ENCODE measurements at places on chromosomes 2 and 18.

- H3K4me3 ChIP-seq = no peak overlapping the region
- H3K36me3 ChIP-seq = no peaks in the 10 kb centered on the region
- no peak for DNase-seq
- no peaks in the 10 kb centered on the region for H3K27me3 ChIP-seq
These were observed 254.4 kb downstream of the KCNE4 start for GRCh38 chr2:223306371-223306770.

DNA sequence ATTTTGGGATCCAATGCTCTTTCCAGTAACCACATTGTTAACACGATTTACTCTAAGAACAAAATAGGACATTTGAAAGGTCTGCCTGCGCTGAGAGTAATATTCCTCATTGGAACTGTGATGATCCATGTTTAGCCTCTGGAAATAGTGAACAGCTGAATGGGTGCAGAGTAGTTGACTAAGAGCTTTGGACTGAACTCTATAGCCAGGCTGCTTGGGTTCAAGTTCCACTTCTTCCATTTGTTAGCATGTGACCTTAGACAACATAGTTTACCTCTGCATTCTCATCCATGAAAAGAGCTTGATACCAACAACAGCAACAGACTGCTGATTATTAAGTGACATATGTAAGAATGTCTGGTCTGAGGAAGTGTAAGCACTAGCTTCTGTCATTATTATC lies 128.3 kb upstream of the MMADHC start:
- H3K36me3 ChIP-seq = no peaks in the 10 kb centered on the region
- H3K27ac ChIP-seq = no peak overlapping the region
- no peak overlapping the region for H3K4me3 ChIP-seq
- no peaks in the 10 kb centered on the region for H3K4me1 ChIP-seq
- no peaks in the 10 kb centered on the region for H3K27me3 ChIP-seq

DNA sequence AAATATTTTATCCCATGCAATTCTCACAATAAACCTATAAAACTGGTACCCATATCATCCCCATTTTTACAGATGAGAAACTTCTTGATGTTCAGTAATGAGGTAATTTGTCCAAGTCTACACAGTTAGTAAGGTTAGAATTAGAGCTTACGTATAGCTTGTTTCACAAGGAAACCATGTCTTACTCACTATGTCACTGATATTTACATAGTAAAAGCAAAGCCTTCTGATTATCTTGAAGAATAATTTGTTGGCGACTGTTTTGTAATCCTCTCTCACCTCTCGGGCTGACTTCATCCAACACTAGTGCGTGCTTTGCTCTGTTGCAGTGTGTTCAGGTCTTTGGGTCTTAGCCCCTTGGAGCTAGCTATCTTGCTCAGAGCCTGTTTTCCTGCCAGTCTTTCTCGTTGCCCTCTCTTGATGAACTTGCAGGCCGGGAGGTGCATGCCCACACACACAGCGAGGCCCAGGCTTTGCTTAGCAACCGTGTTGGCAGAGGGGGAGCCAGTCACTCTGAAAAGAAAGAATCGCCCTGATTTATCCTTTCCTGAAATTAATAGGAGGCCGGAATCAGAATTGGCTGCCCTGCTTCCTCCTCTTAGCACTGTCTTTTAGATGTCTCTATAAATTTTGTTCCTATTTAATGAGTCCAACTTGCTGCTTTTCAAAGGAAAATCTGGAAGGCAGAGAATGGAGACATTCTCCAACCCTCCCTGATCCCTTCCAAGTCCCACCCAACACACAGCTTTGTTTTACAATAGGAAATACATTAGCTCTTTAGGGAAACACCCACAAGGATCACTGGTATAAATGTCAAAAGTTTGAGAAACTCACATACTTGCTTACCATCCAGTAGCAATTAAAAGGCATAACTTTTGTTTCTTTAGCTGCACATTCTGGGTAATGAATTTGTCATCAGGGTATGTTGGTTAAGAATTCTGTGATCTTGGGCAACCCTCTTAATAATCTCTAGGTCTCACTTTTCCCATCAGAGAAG lies 97.6 kb upstream of the SEC11C start:
- H3K36me3 ChIP-seq = no peaks in the 10 kb centered on the region
- peaks cover 23% of the 10 kb centered on the region for H3K4me1 ChIP-seq
- H3K27me3 ChIP-seq = no peaks in the 10 kb centered on the region
- peak overlapping the region; percentile 6 for H3K27ac ChIP-seq
- H3K4me3 ChIP-seq = no peak overlapping the region

DNA sequence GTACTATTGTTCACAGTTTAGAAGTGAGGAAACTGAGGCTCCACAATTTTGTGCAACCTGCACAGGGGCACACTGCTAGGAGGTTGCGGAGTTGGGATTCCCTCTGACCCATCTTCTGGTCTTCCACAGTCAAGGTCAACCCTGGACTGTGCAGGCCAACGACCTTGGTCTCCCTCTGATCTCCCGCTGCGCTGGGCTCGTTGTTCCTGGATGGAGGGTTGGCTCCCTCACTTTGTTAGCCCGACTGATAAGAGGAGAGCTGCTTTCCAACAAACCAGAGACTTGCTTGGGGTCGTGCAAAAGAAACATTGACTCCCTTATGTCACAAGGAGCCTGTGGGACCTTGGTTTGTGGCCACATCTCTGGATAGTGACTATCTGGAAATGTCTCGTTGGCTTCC lies 187.6 kb downstream of the MYCN start:
- H3K36me3 ChIP-seq = no peaks in the 10 kb centered on the region
- H3K27me3 ChIP-seq = no peaks in the 10 kb centered on the region
- peak; percentile 34 for DNase-seq
- no peaks in the 10 kb centered on the region for H3K4me1 ChIP-seq
- no peak overlapping the region for H3K27ac ChIP-seq
- no peak overlapping the region for H3K4me3 ChIP-seq

DNA sequence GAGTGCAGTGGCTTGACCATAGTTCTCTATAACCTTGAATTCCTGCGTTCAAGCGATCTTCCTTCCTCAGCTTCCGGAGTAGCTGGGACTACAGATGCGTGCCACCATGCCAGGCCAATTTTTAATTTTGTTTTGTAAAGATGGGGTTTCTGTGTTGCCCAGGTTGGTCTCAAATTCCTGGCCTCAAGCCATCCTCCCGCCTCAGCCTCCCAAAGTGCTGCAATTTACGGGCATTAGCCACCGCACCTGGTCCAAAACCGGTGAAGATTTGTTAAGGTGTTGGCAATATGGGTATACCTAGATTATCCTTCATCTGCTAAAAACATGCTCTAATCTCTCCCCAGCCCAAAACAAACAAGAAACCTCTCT lies 1.3 kb upstream of the EIF2AK3 start:
- no peaks in the 10 kb centered on the region for H3K36me3 ChIP-seq
- H3K27ac ChIP-seq = peak overlapping the region; percentile 97
- no peak for DNase-seq
- peak overlapping the region; percentile 49 for H3K4me3 ChIP-seq

DNA sequence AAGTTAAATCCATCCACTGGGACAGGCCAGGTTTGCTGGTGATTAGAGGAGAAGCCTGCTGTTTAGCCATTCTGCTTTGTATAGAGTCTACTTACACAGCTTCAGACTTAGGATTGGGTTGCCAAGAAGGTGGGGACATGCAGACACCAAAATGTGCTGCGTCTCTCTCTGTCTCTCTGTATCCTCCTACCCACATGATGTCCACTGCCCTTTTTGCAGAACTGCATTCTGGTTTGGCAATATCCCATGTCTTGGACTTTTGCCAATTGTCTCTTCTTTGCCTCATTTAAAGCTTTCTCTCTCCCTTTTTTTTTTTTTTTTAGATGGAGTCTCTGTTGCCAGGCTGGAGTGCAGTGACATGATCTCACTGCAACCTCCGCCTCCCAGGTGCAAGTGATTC lies 261.1 kb upstream of the FN1 start:
- H3K4me3 ChIP-seq = no peak overlapping the region
- H3K36me3 ChIP-seq = no peaks in the 10 kb centered on the region
- H3K4me1 ChIP-seq = no peaks in the 10 kb centered on the region
- DNase-seq = no peak

- peaks cover 53% of the 10 kb centered on the region for H3K36me3 ChIP-seq
- DNase-seq = peak; percentile 84
- no peaks in the 10 kb centered on the region for H3K27me3 ChIP-seq
- peaks cover 56% of the 10 kb centered on the region for H3K4me1 ChIP-seq
- peak overlapping the region; percentile 82 for H3K27ac ChIP-seq
- no peak overlapping the region for H3K4me3 ChIP-seq
These were observed 58.0 kb upstream of the EML6 start for GRCh38 chr2:54665436-54665856.

DNA sequence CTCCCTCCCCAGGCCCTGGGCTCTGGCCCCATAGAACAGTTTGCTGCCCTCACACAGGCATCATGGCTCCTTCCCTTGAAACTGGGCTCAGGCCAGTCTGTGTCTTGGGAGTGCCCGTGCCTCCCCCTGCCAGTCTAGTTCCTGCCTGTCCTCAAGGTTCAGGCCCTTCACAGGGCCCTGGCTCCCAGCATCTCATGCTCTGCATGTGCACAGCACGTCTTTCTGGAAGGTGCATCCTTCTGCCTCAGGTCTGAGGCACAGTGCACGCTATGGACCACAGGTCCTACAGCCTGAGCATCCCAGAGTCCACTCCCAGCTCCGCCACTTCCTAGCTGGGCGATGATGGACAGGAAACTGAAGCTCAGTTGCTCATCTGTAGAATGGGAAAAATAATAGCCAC lies 35.6 kb upstream of the FOSL2 start:
- peak overlapping the region; percentile 91 for H3K27ac ChIP-seq
- DNase-seq = no peak
- no peak overlapping the region for H3K4me3 ChIP-seq
- H3K4me1 ChIP-seq = peaks cover 63% of the 10 kb centered on the region
- no peaks in the 10 kb centered on the region for H3K27me3 ChIP-seq

DNA sequence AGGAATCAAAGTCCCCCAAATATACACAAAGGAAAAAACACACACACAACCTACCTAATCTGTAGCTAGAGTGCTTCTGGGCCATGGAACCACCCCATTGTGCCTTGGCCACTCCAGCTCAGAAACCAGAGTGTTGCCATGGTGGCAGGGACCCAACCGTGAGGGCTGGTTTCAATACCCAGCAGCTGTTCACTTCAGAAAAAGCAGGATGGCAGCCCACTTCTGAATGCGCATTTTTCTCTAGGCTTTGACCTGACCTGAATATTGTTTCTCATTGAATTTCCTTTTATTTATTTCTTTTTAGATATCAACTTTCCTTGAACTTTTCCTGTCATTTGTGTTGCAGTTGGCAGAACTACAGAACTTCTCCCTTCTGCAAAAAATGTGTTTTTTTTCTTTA lies 43.0 kb upstream of the EHBP1 start:
- no peak for DNase-seq
- peak overlapping the region; percentile 55 for H3K27ac ChIP-seq
- H3K4me3 ChIP-seq = no peak overlapping the region
- peaks cover 80% of the 10 kb centered on the region for H3K4me1 ChIP-seq
- no peaks in the 10 kb centered on the region for H3K27me3 ChIP-seq
- H3K36me3 ChIP-seq = no peaks in the 10 kb centered on the region

GRCh38 chr2:14633461-14634181 lies 1.1 kb downstream of the LRATD1 start:
- DNase-seq = no peak
- H3K27ac ChIP-seq = peak overlapping the region; percentile 75
- H3K4me3 ChIP-seq = peak overlapping the region; percentile 47

GRCh38 chr2:3442185-3442584 lies 62.7 kb downstream of the TRAPPC12 start:
- H3K27ac ChIP-seq = no peak overlapping the region
- no peaks in the 10 kb centered on the region for H3K4me1 ChIP-seq
- H3K4me3 ChIP-seq = no peak overlapping the region
- no peak for DNase-seq
- H3K27me3 ChIP-seq = no peaks in the 10 kb centered on the region

- H3K27me3 ChIP-seq = no peaks in the 10 kb centered on the region
- DNase-seq = no peak
- no peak overlapping the region for H3K27ac ChIP-seq
These were observed 97.4 kb downstream of the STK39 start for GRCh38 chr2:168149986-168150385.

- H3K27ac ChIP-seq = peak overlapping the region; percentile 47
- no peak for DNase-seq
- no peaks in the 10 kb centered on the region for H3K27me3 ChIP-seq
- H3K4me3 ChIP-seq = no peak overlapping the region
- H3K36me3 ChIP-seq = no peaks in the 10 kb centered on the region
These were observed 7.9 kb upstream of the TMX3 start for GRCh38 chr18:68722821-68723220.

DNA sequence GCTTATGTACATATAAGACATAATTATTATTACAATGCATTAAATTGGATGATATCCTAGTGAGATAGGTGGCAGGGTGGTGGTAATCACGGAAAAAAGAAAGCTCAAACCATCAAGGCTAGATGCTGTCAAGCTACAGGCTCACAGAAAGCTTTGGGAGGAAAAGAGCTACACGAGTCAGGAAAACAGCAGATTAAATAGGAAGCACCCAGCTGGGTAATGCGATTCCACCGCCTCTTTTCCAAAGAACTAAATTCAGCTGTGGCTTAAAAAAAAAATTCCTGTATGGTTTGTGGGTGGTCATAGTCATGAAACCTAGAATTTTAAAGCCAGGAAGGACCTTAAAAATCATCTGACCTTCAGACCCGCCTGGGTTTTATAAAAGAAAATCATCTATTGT lies 23.7 kb upstream of the PTPN4 start:
- no peaks in the 10 kb centered on the region for H3K4me1 ChIP-seq
- H3K4me3 ChIP-seq = no peak overlapping the region
- no peak for DNase-seq
- H3K27me3 ChIP-seq = no peaks in the 10 kb centered on the region

- H3K36me3 ChIP-seq = no peaks in the 10 kb centered on the region
- no peak overlapping the region for H3K27ac ChIP-seq
- no peak for DNase-seq
- peaks cover 22% of the 10 kb centered on the region for H3K4me1 ChIP-seq
These were observed 4.4 kb upstream of the ASB1 start for GRCh38 chr2:238422285-238422684.

GRCh38 chr2:74869517-74869916 lies 35.6 kb downstream of the HK2 start:
- H3K4me1 ChIP-seq = no peaks in the 10 kb centered on the region
- H3K36me3 ChIP-seq = no peaks in the 10 kb centered on the region
- no peaks in the 10 kb centered on the region for H3K27me3 ChIP-seq
- no peak overlapping the region for H3K4me3 ChIP-seq

GRCh38 chr2:152395572-152395971 lies 60.6 kb downstream of the FMNL2 start:
- peak overlapping the region; percentile 27 for H3K4me3 ChIP-seq
- peaks cover 35% of the 10 kb centered on the region for H3K4me1 ChIP-seq
- DNase-seq = no peak
- no peaks in the 10 kb centered on the region for H3K36me3 ChIP-seq
- H3K27me3 ChIP-seq = no peaks in the 10 kb centered on the region

GRCh38 chr2:10794876-10795275 lies 17.7 kb downstream of the PDIA6 start:
- no peaks in the 10 kb centered on the region for H3K27me3 ChIP-seq
- no peak overlapping the region for H3K4me3 ChIP-seq
- peaks cover 62% of the 10 kb centered on the region for H3K36me3 ChIP-seq
- no peaks in the 10 kb centered on the region for H3K4me1 ChIP-seq
- no peak overlapping the region for H3K27ac ChIP-seq
